ENCODE measurements at places on chromosomes 12 and 14.

- no peak for DNase-seq
Measured at GRCh38 chr12:124517260-124518050, 50.0 kb downstream of the NCOR2 start.

GRCh38 chr12:77218278-77218677 is 152.9 kb upstream of the E2F7 start:
- no peak for DNase-seq

- no peak for DNase-seq
Measured at GRCh38 chr12:51976376-51977160, 25.1 kb downstream of the ACVR1B start.

- DNase-seq, result no peak
Measured at GRCh38 chr14:59619061-59619460, 42.4 kb upstream of the CCDC175 start.

GRCh38 chr12:12946686-12947355 is 5.1 kb downstream of the GPRC5D start:
- no peak for DNase-seq

DNA sequence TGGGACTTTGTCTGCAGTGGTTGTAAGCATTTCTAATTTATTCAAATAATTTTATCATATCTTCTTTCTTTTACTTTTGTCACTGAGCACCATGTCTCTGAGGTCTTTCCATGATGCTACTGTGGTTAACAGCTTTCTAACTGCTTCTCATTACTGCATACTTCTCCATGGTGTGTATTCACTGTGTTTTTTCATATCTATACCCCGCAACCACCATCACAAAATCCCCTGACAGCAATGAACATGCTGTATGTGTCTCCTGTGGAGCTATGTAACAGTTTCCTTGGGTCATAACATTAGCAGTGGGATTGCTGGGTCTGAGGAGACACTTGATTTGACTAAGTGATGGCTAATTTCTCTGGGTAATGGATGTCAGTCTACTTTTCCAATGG is 29.2 kb upstream of the CHST11 start:
- DNase-seq, result no peak

GRCh38 chr12:95838125-95838524 is 20.6 kb upstream of the SNRPF start:
- DNase-seq, result no peak
